Stimulated activated effector memory CD8-positive, alpha-beta T cell treated with anti-CD3 and anti-CD28 coated beads, Interleukin-12 subunit alpha, Interleukin-12 subunit beta, amount 100 ng/mL, for 72 hours (primary cell): ENCODE measurements at places on chromosomes 3 and 15.

GRCh38 chr15:42108806-42109205 lies 14.4 kb upstream of the PLA2G4D start:
- DNase-seq = no peak

- no peak for DNase-seq
Measured at GRCh38 chr3:180694321-180694720, 15.0 kb upstream of the CCDC39 start.

DNA sequence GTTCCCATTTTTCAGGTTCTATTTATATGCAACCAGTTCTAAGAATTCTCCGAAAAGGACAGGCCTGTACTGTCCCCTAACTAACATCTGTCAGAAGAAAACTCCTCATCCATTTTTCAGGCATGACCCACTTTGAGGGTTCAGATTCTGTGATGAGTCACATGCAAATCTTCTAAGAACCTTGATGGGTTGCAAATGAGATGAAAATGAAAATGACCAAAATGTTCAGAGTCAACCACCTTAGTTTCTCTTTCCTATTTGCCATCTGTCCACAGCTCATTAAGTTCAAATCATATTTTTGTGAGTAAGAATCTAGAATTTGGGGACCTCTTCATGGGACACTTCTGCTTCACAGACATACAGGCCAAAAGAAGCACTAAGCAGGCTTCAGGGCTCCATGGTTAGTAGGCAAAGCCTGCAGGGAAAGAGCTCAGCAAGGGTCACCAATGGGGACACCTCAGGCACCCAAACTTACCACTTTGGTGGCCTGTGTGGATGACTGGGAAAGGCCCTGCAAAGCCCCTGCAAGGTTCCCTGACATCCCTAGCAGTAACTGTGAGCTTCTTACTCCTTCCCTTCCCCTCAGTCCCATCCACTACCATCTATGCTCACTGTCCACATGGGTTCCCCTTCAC lies 122.0 kb downstream of the WDR76 start:
- no peak for DNase-seq

- DNase-seq = no peak
Measured at GRCh38 chr15:57522148-57522547, 69.6 kb upstream of the MYZAP start.

DNA sequence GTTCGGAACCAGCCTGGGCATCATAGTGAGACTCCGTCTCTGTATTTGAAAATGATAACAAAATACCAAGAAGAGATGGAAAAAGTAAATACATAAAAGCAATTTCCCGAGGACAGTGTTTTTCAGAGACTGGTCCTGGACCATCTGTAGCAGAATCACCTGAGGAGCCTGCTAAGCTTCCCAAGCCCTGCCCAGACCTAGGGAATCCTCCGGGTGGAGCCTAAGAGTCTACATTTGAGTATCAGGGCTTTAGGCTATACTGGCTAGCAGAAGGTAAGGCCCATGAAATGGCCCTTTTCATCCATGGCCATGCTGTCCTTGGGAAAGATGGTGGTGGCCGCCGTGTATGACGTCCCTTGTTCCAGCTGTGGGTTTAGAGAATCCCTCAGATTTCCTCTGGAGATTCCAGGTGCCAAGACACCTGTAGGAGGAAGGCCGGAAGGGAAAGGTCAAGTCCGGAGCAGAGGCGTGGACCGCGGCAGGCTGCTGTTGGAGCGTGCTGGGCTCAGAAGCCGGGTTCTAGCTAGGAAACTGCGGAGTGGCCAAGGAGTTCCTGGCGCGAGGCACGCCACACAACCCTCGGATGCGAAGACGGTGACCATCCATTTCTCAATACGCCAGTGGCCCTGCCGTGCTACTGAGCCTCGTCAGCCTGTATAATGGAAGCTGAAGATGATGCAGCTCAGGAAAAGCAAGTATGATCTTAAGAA lies 50.9 kb downstream of the TMEM44 start:
- DNase-seq = no peak

- DNase-seq = no peak
Measured at GRCh38 chr3:53764026-53764775, 82.0 kb downstream of the CHDH start.

DNA sequence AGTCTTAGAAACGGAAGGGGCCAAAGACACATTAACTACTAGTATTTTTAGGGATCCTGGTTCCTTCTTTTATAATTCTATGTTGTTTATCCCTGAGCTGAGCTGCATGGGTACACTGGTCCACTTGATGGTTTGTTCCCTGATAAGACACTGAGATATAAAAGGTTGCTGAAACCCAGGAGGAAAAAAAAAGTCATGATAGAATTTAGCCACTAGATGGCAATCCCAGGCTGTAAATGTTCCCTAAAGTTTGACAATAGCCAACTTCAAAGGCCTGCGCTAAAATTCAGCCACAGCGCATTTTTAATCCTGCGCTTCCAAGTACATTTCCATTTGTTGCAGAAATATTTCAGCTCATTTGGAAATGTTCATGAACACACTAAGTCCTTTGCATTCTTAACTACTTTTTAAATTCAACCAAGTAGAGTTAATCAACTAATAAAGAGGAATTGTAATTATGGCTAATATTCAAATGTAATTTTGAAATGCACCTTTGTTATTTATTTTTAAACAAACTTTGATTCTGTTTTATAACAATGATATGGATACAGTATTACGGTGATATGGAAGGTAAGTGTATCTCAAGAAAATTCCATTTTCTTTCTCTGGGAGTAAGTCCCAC lies 249.3 kb upstream of the FEZF2 start:
- DNase-seq = no peak

GRCh38 chr3:25567388-25567787 lies 97.3 kb downstream of the TOP2B start:
- no peak for DNase-seq

GRCh38 chr15:69015591-69015990 lies 1.1 kb downstream of the NOX5 start:
- DNase-seq = no peak

DNA sequence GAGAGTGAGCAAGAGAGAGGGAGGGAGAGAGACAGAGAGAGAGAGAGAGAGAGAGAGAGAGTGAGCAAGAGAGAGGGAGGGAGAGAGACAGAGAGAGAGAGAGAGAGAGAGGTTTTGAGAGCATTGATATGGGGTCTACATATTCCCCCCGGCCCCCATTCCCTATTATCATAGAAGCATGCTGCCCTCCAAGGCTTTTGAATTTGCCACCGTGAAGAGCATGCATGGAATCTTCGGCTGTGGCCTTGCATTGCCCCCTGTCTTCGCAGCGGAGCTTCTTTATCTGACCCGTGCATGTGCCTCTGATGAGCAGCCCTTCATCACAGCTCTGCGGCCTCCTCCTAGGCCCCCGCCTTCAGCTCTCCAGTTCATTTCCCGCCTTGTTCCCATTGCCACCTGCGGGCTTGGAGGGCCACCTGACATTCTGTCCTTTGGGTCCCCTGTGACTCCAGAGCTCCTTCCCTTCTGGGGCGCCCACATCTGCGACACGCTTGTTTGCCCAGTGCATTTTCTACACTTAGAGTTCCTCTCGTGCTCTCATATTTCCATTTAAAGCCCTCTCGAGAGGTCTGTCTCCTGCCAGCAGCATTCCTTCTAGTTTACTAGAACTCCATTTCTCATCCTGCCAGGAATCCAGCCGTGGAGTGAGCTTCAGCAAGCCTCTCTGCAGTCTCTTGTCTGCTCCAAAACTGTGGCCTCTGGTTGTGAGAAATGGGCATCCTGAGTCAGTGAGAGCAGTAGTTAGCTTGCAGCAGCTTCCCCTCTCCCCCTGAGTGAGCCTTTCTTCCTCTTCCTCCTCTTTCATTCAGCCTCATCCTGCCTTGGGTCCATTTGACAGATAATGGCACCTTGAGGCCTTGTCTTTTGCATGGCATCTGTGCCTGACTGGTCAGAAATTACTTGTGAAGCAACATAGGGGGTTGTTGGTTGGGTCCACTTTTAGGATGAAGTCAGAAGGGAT lies 25.3 kb downstream of the LPP start:
- DNase-seq = no peak

DNA sequence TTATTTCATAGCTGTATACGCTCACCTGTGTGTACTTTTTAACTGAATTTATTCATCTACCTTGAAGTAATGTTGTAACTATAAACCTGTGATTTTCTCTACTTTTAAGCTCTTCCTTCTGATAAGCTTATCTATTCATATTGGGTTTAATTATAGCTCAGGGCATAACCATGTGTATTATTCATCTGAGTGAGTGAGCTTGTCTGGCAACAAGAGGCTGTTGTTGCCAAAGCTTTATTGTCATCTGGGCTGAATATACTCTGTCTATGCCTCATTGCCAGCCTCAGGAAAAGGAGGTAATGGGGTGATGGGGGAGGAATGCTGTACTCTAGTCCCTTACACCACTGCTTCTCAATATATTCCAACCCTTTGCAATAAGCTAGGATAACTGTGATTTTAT lies 292.4 kb downstream of the UBE2E2 start:
- no peak for DNase-seq

DNA sequence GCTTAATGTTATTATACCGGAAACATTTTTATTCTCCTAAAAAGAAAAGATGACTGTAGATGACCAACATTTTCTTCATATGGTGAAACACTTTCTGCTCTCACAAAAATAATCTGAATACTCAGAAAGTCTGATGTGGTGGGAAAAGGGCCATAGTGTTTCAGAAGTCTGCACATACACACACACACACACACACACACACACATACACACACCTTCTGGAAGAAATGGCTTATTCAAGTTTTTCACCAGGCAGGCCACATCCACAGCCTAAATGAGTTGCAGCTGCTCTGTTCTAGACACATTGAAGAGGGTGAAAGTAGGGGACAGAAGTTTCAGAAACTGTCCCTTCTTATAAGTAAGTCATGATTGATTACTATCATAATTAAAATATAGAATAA lies 220.0 kb downstream of the ZMAT3 start:
- DNase-seq = no peak

DNA sequence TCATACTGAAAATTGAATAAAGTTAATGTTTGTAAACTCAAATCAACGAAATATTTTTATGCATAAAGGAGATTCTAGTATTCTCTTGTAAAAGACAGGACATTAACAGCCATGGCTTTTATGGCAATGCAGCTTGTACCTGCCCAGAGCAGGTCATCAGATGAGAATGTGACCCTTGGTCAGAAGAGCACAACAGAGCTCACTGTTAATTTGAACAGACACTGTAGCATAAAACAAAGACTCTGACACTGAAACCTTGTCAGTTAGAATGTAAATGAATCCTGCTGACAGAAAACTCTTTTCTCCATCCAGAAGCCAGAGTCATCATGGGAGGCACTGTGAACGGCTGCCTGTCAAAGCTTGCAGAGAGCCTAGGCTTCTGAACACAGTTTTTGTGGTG lies 410.6 kb downstream of the RAP2B start:
- DNase-seq = no peak

DNA sequence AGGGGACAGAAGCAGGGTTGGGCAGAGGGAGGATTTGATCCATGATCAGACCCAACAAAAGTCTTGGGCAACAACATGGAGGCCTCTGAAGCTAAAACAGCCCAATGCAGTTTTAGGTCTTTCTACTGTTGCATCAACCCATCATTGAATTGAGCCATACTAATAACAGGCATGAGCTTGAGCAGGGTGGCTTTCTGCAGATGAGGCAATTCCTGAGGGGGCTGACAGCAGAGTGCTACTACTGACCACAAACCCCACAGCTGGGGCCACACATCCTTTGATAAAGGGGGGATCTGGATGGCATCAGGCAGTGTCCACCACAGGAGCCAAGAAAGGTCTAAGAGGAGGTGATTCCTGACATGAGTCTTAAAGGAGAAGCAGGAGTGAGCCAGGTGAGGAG lies 517.0 kb upstream of the PPP2R3A start:
- no peak for DNase-seq

DNA sequence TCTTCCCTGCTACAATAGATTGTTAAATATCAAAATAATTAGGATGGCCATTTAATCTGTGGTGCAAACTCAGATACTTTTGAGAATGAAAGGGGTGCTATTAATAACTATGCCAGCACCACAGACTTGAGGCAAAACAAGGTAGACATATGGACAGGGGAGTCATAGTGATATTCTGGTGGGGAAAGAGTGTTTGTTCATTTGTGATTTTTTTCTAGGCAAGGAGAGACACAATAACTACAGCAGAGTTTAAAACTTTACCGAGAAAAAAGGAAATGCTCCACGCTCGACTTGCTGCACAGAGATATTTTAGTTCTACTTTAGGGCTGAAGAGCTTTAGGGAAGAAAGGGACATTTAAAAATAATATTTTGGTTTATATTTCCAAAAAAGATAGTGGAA lies 611.2 kb upstream of the GRM7 start:
- no peak for DNase-seq

DNA sequence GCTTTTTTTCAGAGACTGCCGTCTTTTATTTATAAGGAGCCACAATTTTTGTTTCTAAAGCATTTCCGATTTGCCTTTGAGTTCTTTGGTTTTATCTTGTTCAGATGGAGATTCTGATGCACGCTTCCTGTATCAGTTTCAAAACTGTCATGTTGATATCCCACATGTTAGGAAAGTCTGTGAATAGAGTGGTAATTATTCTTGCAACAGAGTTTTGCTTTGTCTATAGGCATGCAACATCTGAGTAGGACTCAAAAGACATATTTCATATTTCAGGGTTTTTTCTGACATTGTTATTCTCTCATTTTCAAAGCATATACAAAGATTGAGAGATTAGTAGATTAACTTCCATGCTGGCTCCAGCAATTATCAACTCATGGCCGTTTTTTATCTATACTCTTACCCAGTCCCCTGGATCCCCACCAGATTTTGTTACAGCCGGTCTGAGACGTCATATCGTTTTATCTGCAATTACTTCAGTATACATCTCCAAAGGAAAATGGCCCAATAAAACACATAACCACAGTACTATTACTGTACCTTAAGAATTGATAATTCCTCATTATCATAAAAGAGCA lies 22.4 kb downstream of the PAQR5 start:
- DNase-seq = no peak

DNA sequence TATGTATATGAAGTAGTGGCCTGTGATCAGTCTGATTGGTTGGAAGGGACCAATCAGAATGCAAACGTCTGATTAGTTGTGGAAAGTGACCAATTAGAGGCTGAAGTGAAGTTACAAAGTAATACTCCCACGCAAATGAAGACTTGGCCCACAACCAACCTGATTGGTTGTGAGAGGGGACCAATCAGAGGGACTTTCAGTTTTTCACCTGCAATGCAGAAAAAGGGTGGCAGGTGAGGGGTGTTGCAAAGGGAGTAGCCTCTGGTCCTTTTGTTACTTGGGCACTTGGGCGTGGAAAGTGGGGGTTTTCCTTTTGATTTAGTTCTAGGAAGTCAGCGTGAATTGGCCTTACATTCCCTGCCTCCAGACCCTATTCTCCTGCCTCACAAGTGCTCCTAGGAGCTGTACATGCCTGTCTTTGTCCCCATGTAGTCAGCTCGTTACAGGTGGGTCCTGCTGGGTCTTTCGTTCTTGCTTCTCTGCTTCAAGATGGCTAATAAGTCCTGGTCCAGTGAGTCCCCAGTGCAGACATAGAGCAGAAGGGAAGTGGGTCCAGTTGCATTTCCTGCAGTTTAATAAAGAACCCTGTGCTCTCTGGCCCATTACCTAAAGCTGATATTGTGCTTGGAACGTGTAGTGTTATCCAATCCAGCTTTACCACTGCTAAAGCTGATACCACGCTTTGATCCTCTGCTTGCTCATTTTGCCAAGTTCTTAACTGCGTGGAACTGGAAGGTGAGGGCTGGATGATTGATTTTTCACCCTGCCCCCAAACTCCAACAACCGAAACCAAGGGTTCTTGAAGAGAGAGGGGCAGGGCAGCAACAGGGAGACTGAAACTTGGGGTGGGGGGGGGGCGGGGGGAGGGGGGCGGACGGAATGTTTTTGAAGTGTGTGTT lies 46.0 kb upstream of the CD47 start:
- DNase-seq = no peak
